ENCODE measurements at places on chromosomes 16 and 17. TPM values are rescaled to one million over a fixed set of nuclear protein-coding genes. Genes with fewer than 3 reads are reported as not detected.
A peak's percentile ranks its signal among the peaks of the same experiment; 100 is the strongest.

GRCh38 chr16:68238029-68238345 lies 2.1 kb upstream of the ESRP2 start:
- no peak for DNase-seq

DNA sequence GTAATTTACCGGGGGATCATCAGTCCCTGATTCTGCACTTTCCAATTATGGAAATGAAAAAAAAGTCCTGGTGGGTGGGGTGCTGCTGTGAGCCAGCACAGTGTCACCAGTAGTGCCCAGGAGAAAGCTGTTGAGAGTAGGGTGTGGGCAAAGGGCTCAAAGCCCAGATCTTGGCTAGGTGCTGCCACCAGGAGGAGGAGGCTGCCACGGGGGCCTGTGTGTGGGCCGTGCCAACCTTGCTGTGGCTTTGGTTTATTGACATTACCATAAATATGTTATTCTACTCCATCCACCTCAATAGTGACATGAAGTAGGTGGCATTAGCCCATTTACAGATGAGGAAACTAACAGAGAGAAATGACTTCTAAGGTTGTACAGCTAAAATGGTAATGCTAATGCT lies 6.7 kb upstream of the PRPSAP2 start:
- DNase-seq, result no peak

- DNase-seq, result no peak
Observed at GRCh38 chr17:17874478-17874877, 37.7 kb upstream of the SREBF1 start.

- DNase-seq, result peak; percentile 33
Observed at GRCh38 chr17:49361129-49361901, 735 bp downstream of the ZNF652 start.

The VMO1 gene
- 1.2 TPM for total RNA-seq

DNA sequence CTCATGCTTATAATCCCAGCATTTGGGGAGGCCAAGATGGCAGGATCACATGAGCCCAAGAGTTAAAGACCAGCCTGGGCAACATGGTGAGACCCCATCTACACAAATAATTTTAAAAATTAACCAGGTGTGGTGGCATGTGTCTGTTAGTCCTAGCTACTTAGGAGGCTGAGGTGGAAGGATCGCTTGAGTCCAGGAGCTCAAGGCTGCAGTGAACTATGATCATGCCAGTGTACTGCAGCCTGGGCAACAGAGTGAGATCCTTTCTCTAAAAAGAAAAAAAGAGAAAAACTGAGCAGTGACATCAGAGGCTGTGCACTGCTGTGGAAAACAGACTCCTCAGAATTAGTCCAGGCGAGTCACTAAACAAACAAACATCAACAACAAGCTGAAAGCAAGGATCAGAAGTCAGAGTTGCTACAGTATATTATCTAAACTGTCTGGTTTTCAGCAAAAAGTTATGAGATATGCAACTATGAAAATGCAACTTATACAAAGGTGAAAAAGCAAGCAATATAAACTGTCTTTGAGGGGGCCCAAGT lies 39.3 kb downstream of the CBFB start:
- DNase-seq, result no peak

DNA sequence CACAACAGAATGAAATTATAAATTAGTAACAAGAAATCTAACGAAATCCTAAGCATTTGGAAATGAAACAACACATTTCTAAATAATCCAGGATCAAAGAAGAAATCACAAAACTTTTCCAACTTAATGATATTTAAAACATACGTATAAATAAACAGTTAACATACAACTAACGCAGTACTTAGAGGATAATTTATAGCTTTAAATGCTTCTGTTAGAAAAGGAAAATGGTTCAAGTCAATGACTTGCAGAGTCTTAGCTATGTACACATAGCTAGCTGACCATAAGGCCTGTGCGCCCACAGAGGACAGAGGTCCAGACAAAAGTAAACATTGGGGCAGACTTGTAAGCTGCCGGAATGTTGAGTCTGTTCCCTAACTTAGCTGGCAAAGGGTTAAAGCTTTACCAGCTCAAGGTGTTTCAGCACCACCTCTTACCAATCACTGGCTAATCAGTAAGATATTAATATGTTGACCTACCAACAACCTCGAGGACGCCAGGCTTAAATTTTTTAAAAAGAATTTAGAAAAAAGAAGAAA lies 84.6 kb downstream of the PARN start:
- no peak for DNase-seq

The NTN3 gene
- 3.3 TPM for total RNA-seq

- no peak for DNase-seq
Observed at GRCh38 chr16:54693864-54694263, 236.8 kb upstream of the IRX5 start.

DNA sequence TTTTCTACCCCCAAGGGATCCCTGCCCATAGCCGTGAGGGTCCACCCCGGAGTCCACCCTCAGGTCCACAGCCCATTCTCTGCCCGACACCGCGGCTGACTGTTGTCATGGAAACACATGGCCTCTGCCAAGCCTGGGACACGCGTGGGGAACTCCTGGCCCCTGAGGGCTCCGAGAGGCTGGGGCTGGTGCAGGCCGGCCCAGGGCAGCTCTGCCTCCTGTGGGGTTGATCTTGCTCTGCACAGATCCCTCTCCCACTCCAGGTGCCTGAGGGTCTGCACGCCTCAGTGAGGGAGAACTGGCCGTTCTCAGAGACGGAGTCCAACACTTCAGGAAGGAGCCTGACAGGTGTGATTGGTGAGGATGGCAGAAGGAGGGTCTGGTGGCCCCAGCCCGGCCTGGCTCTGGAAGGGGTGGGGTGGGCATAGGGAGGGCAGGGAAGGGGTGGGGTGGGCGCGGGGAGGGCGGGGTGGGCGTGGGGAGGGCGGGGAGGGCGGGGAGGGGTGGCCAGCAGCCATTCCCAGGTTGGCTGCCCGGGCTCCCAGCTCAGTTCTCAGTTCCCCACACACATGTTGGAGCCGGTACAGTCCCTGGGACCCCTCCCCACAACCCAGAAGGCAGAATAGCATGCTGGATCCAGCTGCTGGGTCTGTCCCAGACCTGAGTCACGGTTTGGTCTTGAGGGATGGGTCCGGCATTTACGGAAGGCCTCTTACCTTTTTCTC lies 6.4 kb downstream of the MRPL28 start:
- no peak for DNase-seq

- no peak for DNase-seq
Observed at GRCh38 chr17:79355165-79355564, 255.7 kb downstream of the RBFOX3 start.

- no peak for DNase-seq
Observed at GRCh38 chr16:67283039-67283825, 3.9 kb downstream of the PLEKHG4 start.

DNA sequence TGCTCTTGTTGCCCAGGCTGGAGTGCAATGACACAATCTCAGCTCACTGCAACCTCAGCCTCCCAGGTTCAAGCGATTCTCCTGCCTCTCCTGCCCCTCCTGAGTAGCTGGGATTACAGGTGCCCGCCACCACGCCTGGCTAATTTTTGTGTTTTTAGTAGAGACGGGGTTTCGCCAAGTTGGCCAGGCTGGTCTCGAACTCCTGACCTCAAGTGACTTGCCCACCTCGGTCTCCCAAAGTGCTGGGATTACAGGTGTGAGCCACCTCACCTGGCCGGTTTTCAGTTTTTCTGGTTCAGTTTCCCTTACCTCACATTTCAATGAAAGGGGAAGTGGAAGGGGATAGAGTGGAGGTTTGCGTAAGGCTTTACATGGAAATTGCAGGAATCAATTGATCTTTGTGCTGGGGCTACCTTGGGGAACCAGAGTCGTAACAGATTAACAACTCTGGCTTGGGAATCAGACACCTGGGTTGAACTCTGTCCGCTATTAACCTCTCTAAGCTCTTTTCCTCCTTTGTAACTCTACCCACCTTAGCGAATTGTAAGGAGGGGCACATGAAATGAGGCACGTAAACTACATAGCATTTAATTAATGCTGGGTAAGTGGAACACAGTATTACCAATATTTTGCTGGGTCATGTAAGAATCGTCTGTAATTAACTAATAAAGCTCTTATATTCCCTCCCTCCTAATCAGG lies 3.2 kb downstream of the MPV17L start:
- no peak for DNase-seq

GRCh38 chr16:9061358-9061813 lies 30.1 kb upstream of the HAPSTR1 start:
- DNase-seq, result no peak

All from frontal cortex (tissue), 4 donors.